A549 treated with GW870086 at 1 μM for 4 hours (cell line): ENCODE measurements at places on chromosomes 7 and 10. TPM values are rescaled to one million over a fixed set of nuclear protein-coding genes. Genes with fewer than 3 reads are reported as not detected.

FAM25G gene
- total RNA-seq: 1.3 to 2.7 TPM in 2 of 5 replicates, not detected in the others

DENND10 gene
- 43.3 to 61.7 TPM (median 56.1 TPM) in 5 replicates for total RNA-seq

PTER gene
- total RNA-seq: 12.3 to 19.5 TPM (median 16.8 TPM) in 5 replicates

ERVW-1 gene
- total RNA-seq: not detected in 5 replicates

SFR1 gene
- 14.7 to 20.6 TPM (median 17.4 TPM) in 5 replicates for total RNA-seq

SPRN gene
- 0.18 to 0.47 TPM (median 0.25 TPM) in 5 replicates for total RNA-seq

OR2A5 gene
- not detected in 5 replicates for total RNA-seq

GRM3 gene
- total RNA-seq: not detected in 5 replicates

CLRN3 gene
- total RNA-seq: not detected in 5 replicates

RBM20 gene
- total RNA-seq: 2.6 to 3.4 TPM (median 2.7 TPM) in 5 replicates

FAM24A gene
- total RNA-seq: not detected in 5 replicates

CLDN4 gene
- total RNA-seq: 5.5 to 7.7 TPM (median 7.4 TPM) in 5 replicates

PDZD7 gene
- 0.67 to 1.3 TPM (median 0.90 TPM) in 5 replicates for total RNA-seq
